ENCODE measurements at places on chromosomes 11 and 22.

GRCh38 chr11:10310301-10310841, 5.5 kb downstream of the ADM start:
- no peak overlapping the region for H3K27ac ChIP-seq
- peaks cover 28% of the 10 kb centered on the region for H3K27me3 ChIP-seq
- DNase-seq, result no peak
- no peaks in the 10 kb centered on the region for H3K36me3 ChIP-seq

DNA sequence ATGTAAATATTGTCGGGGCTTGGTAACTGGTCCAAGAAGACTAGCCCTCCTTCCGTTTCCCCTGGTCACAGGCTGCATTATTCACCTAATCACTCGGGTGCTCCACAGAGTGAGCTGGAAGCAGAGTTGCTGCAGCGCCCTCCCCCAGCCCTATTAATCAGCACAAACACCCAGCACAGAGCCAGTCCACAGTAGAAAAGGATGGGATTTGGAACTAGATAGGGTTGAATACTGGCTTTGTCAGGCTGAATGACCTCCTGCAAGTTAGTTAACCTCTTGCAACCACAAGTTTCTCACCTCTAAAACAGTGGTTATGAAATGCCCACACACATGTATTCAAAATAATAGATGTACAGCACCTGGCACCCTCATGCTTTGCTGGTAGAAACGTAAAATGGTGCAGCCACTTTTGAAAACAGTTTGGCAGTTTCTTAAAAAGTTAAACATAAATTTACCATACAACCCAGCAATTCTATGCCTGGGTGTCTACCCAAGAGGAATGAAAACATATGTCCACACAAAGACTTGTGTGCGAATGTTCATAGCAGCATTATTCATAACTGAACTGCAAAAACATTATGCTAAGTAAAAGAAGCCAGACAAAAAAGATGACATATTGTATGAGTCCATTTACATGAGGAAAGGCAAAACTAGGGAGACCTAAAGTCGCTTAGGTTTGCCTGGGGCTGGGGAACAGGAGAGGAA, 31.7 kb upstream of the APLP2 start:
- DNase-seq, result no peak
- peaks cover 14% of the 10 kb centered on the region for H3K27me3 ChIP-seq
- H3K4me3 ChIP-seq, result no peak overlapping the region
- no peaks in the 10 kb centered on the region for H3K36me3 ChIP-seq

DNA sequence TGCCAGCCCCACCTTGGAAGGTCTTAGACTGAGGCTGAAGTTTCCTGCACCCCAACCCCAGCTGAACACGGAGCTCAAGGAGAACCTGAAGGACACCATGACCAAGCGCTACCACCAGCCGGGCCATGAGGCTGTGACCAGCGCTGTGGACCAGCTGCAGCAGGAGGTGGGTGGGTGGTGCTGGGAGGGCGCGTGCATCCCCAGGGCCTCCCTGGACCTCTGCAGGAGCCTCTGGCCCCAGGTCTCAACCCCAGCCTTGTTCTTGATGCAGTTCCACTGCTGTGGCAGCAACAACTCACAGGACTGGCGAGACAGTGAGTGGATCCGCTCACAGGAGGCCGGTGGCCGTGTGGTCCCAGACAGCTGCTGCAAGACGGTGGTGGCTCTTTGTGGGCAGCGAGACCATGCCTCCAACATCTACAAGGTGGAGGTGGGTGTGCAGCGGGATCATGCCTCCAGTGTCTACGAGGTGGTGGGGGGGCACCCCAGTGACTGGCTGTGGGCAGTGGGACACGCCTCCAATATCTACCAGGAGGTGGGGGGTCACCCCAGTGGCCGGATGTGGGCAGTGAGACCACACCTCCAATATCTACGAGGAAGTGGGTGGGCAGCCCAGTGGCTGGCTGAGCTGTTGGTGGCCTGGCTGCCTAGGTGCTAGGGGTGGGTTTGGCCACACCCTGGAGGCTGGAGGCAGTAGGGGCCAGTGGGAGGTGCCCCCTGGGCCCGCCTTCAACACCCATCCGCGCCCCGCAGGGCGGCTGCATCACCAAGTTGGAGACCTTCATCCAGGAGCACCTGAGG, 4.6 kb downstream of the CD151 start:
- no peaks in the 10 kb centered on the region for H3K27me3 ChIP-seq
- peaks cover 28% of the 10 kb centered on the region for H3K4me1 ChIP-seq
- H3K4me3 ChIP-seq, result no peak overlapping the region
- H3K27ac ChIP-seq, result no peak overlapping the region
- H3K36me3 ChIP-seq, result no peaks in the 10 kb centered on the region

GRCh38 chr22:48887394-48888332, 940.0 kb downstream of the BRD1 start:
- no peak overlapping the region for H3K27ac ChIP-seq
- H3K27me3 ChIP-seq, result peaks cover 4% of the 10 kb centered on the region
- no peaks in the 10 kb centered on the region for H3K4me1 ChIP-seq
- no peak for DNase-seq
- no peak overlapping the region for H3K4me3 ChIP-seq
- H3K36me3 ChIP-seq, result no peaks in the 10 kb centered on the region

DNA sequence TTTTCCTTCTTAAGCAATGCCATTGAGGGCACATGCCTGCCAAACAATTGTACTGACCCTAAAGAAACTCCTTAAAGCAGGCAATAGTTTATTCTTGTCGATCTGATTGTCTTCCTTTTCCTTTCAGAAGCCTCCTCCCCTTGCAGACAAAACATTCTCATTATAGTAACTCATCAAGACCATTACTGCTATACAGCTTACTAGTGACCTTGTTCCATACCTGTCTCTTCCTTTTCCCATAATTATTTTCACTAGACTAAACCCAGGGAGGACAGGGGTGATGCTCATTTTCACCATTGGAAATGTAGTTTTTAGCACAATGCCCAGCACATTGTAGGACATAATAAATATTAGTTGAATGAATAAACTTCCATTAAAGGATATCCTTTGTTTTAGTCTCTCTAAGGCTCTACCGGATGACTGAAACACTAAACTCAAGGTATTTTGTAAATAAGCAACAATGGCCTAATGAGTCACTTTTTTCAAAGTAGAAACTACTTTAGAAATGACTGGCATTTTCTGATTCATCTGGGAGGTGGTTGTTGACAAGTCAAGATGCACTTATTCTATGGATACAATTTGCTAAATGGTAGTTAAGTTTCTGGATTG, 9.3 kb upstream of the MSANTD4 start:
- H3K4me3 ChIP-seq, result no peak overlapping the region
- H3K27me3 ChIP-seq, result peaks cover 22% of the 10 kb centered on the region
- H3K36me3 ChIP-seq, result peaks cover 3% of the 10 kb centered on the region
- no peak for DNase-seq

- no peaks in the 10 kb centered on the region for H3K27me3 ChIP-seq
- peaks cover 31% of the 10 kb centered on the region for H3K4me1 ChIP-seq
- no peaks in the 10 kb centered on the region for H3K36me3 ChIP-seq
- no peak overlapping the region for H3K4me3 ChIP-seq
- no peak for DNase-seq
Measured at GRCh38 chr11:14237444-14237961, 121.5 kb downstream of the RRAS2 start.
